ENCODE measurements at places on chromosomes 12 and 14.

GRCh38 chr14:22530127-22530526 lies 58.9 kb downstream of the DAD1 start:
- no peak for DNase-seq

GRCh38 chr14:100769035-100769939 lies 42.6 kb downstream of the DLK1 start:
- no peak for DNase-seq

- no peak for DNase-seq
Observed at GRCh38 chr14:63895510-63895909, 42.7 kb downstream of the SYNE2 start.

- DNase-seq: no peak
Observed at GRCh38 chr12:129629901-129630300, 273.9 kb downstream of the TMEM132D start.

- no peak for DNase-seq
Observed at GRCh38 chr12:13181375-13182070, 15.0 kb upstream of the EMP1 start.

- no peak for DNase-seq
Observed at GRCh38 chr12:33192226-33192625, 247.4 kb downstream of the SYT10 start.
